ENCODE measurements at places on chromosomes 7 and 10.

DNA sequence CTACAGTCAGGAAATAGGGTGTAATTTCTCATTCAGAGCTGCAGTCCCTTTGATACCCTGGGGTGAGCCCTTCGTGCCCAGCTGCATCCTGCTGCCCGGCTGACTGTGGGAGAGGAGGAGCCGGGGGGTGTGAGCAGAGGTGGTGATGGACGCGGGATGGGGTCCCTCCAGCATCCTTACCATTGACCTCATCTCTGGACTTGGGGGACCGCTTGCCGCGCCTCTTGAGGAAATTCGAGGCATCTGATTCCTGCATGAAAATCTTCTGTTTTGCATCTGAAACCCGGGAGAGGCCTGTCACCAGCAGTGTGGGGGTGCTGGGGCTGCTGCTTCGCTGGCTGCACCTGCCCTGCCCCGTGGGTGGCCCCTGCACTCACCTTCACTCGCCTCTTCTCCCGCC lies 816 bp downstream of the UCMA start:
- DNase-seq = no peak

DNA sequence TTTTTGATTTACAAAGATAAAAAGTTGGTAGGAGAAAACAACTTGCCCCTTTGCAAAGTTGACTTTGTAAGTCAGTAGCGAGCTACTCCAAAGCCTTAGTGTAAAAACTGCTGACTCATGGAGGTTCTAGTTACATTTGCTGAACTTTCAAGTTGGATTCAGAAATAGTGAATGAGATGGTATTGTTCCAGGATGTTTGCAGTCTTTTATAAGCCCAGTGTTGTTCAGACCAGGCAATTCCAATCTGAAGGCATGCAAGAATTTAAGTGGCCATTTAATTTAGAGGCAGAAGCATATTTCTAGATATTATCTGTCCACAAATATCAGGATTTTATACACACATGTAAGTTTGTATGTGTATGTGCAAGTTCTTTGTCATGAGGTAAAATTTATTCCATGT lies 21.6 kb downstream of the TES start:
- peak; percentile 77 for DNase-seq

GRCh38 chr10:93461807-93462178 lies 20.3 kb downstream of the MYOF start:
- DNase-seq = no peak

- no peak for DNase-seq
Observed at GRCh38 chr10:45457487-45457886, 83.5 kb downstream of the ALOX5 start.

- peak; percentile 84 for DNase-seq
Observed at GRCh38 chr10:77428691-77429395, 208.8 kb downstream of the KCNMA1 start.

GRCh38 chr7:35714862-35715261 lies 19.9 kb upstream of the HERPUD2 start:
- no peak for DNase-seq

DNA sequence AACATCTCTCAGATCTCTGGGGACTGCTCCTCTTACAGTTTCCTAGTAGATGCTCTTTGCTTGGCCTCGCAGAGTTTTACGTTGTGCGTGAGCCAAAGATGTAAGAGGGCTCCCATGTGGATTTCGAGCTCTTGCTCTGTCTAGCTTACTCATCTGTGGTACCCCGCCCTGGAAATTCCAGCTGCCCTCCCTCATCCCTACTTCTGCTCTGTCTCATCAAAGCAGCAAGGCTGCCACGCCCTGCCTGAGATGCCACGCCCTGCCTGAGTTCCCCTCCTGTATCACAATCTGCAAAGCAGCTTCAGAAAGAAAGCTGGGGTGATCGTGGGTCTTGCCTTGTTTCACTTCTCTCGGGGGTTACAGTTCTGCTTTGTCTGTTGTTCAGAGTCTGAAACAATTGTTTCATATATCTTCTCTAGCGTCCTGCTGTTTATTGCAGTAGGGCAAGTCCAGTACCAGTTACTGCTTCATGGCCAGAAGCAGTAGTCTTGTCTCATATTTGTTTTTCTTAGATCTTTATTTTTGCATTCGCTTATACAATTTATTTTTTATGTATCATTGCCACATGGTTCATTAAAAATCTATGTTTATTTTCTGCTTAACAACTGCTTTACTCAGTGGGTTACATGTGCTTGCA lies 36.1 kb upstream of the CCNY start:
- peak; percentile 82 for DNase-seq

- DNase-seq = no peak
Observed at GRCh38 chr7:40527723-40528122, 392.9 kb downstream of the SUGCT start.

- DNase-seq = peak; percentile 88
Observed at GRCh38 chr7:100483722-100484672, at the start of gene NYAP1. NYAP1 (plus strand) TSS chr7:100483927; CDS start chr7:100485312, 1,385 bp downstream.

DNA sequence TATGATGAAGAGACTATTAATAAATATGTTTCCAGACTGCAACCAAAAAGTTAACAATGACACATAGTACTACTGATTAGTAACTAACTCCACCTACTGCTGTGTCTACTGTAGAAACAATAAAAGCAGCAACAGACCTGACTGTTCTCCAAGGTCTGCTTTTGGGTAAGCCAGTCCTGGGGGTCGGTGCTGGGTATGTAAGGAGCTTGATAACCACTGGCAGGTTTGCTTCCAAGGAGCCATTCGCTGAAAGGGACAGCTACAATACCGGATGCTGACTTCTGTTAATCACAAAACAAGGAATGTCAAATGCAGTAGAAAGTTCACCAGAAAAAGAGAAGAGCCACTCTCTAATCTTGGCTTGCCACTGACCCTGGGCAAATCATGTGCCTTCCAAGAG lies 17.7 kb downstream of the NCOA4 start:
- DNase-seq = no peak

DNA sequence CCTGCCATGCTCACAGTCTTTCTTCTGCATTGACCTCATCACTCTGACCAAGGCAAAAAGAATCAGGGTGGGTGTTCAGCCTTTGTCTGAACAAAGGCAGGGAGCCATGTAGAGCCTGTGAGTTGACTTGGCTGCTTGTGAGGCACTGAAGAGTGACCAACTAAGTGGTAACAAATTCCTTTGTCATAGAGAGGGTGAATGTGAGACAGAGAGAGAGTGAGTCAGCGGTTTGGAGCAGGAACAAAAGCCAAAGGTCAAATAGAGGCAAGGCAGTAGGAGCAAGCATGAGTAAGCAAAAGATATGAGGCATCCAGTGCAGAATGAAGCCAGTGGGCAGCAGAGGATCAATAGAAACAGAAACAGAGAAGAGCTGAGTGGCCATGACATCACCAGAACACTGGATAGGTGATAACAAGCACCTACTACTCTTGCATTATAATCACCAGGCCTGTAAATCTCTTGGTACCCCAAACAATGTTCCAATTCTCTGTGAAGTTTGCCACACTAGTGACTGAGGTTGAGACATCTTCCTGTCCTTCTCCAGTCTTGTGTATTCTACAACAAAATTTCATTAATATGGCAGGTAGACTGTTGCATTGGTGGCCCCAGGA lies 116.2 kb upstream of the LAMB4 start:
- DNase-seq = no peak

DNA sequence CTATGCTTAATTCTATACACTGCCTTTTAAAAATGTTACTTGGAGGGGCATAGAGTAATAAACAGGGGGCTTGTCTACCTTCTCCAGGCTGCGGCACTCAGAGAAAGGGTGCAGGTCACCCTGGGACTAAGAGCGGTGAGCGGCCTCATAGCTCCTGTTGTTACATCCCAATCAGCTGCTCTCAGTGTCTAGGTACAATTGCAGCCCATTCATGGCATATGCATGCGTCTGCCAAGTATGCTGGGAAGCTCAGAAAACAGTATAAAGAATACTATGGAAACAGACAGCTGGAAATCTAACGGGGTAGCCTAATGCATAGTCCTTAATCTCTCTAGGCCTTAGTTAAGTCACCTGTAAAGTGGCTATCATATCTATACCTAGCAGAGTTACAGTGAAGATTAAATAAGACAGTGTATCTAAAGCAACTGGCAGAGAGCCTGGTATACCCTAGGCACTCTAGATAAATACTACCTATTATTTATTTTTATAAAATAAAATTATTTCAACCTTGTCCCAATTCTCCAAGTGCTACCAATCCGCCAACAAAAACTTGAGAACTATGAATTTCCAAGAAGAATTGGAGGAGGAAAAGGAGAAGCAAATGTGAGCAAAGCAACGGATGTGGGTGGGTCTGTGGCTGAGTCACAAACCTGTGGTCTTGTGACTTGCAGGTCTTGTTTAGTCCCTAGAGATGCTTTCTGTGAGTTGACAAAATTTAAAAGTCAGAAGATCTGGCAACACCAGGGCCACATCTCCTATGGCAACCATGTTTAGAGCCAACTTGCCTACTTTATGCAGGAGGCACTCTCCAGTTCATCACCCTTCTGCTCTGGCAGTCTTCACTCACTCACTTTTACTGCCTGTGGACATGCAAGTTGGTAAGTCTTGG lies 183.0 kb downstream of the RAPGEF5 start:
- no peak for DNase-seq

GRCh38 chr10:8602821-8603220 lies 548.3 kb downstream of the GATA3 start:
- no peak for DNase-seq

DNA sequence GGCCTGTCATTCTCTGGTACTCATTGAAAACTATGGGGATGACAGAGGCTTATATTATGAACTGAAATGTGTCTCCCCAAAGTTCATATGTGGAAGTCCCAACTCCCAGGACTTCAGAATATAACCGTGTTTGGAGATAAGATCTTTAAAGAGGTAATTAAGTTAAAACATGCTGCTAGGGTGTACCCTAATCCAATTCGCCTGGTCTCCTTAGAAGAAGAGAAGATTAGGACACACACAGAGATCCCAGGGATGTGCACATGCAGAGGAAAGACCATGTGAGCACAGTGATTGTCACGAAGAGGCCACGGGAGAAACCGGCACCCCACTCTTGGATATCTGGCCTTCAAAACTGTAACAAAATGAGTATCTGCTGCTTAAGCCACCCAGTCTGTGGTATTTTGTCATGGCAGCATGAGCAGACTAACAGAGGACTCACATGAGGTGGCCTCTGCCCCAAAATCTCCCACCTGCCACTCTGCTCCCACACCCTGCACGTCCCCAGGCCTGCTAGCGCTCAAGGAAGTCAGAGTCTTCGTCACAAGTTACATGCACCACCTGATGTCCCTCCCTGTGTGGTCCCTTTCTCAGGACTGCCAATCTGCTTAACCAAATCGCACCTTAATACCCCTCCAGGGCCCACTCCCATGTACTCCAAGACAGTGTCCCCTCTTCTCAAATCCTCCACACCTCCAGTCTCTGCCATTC lies 26.8 kb downstream of the PLAC9 start:
- DNase-seq = no peak

DNA sequence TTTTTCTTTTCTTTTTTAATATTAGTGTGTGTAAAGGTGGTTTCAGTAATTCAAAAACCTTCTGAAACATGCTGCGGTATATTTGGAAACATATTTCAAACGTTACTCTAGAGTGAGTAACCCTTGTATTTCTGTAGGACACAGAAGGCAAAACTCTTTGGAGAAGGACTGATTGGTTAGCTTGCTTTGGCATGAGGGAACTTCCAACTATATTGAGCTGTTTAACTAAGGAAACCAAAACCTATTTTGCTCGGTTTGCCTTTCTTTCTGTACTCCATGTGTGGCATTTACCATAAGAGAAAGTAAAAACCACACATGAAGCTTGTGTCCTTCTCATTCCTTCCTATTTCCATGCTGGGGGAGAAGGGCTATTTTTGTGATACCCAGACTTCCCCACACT lies 149.8 kb downstream of the DYNC1I1 start:
- no peak for DNase-seq

- no peak for DNase-seq
Observed at GRCh38 chr10:122019414-122019975, 30.5 kb downstream of the TACC2 start.

GRCh38 chr10:43698156-43698555 lies 49.5 kb upstream of the ZNF32 start:
- no peak for DNase-seq

DNA sequence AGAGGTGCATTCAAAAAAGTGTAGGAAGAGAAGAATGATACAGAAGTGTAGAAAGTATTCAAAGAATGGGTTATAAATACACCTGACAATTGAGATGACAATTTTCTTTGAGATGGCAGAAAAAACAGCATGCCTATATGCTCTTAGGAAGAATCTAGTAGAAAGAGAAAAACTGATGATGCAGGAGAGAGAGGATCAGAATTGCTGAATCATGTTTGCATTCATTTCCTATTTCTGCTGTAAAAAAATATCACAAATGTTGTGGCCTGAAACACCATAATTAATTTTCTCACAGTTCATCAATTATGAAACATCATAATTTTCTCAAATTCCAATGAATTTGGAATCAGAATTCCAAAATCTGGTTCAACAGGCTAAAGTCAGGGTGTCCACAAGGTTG lies 9.8 kb upstream of the AKR1C1 start:
- DNase-seq = no peak

DNA sequence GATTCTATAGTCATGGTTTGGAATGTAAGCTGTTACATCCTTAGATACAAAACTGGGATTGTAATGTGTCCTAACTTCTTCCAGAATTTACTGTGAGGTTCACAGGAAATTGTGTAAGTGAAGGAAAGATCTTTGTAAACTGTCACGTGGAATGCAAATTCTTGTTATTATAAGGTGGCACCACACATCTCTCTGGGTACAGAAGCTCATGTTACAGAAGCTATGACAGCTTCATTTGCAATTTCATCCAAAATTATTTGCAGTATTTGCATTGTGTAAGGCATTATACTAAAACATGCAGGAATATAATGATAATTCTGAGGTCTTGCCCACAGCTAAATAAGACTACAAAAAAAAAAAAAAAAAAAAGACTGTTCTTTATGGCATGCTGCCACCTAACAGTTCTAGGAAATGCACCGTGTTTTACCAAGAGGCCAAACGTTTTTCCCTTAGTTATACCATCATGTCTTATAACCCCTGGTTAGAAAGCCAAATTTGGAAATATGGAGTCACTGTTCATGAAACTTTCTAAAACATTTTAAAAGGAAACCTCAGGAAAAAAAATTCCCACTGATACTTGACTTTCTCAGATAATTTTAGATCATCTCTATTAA lies 17.6 kb downstream of the MINDY3 start:
- DNase-seq = no peak

DNA sequence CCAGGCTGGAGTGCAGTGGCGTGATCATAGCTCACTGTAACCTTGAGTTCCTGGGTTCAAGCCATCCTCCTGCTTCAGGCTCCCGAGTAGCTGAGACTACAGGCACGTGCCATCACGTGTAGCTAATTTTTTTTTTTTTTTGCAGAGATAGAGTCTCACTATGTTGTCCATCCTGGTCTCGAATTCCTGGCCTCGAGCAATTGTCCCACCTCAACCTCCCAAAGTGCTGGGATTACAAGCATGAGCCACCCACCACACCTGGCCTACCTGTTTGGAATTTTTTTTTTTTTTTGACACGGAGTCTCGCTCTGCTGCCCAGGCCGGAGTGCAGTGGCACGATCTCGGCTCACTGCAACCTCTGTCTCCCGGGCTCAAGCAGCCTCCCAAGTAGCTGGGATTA lies 117.1 kb upstream of the PARD3 start:
- no peak for DNase-seq

- DNase-seq = no peak
Observed at GRCh38 chr10:86716466-86716865, 40.0 kb upstream of the BMPR1A start.

Measured in muscle of leg (tissue), 16 donors.